ENCODE measurements at places on chromosomes 6 and 20.

DNA sequence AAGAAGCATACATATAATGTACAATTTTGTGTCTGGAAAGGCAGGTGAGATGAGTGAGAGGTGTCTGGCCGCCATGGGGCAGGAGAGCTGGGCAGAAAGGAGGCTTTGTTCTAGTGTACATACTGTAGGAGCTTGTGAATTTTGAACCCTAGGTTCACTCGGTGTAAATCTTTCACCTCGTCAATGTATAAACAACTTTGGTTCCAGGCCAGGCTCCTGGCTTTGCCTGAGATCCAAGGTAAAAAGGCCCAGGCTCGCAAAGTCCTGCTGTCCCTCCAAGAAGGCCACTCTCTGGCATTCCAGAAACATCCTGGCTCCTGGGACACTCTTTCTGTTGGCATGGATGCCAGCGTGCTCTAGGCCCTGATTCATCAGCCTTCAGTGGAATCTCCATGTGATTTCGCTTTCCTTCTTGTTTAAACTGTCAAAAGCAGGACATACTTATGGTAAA lies 7.1 kb upstream of the SLC22A7 start:
- no peak for DNase-seq

- DNase-seq: no peak
Measured at GRCh38 chr6:8642854-8643253, 207.5 kb upstream of the SLC35B3 start.

DNA sequence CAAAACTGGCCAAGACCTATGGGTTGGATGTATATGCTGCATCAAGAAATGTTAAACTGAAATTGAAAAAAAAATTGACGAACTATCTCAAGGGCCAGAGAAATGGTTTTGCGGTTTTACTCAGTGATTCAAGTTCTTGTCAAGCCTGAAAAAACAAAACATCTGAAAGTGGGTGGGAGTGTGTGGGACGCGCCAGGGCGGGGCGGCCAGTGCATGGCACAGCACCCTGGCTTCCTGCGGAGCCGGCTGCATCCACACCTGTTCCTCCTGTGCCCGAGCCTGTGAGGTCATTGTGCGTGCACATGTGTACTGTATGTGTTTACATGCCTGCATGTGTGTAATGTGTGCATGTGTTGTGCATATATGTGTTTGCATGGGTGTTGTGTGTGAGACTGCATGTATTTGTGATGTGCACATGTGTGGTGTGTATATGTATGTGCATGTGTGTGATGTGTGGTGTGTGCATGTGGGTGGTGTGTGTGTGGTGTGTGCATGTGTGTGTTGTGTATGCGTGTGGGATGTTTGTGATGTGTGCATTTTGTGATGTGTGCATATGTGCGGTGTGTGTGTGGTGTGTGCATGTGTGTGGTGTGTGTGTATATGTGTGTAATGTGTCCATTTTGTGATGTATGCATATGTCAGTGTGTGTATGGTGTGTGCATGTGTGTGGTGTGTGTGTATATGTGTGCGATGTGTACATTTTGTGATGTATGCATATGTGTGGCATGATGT lies 59.8 kb downstream of the CDH4 start:
- no peak for DNase-seq

GRCh38 chr6:159506048-159506447 lies 187.0 kb downstream of the SOD2 start:
- no peak for DNase-seq

GRCh38 chr20:5748246-5748645 lies 2.0 kb upstream of the SHLD1 start:
- DNase-seq: no peak

DNA sequence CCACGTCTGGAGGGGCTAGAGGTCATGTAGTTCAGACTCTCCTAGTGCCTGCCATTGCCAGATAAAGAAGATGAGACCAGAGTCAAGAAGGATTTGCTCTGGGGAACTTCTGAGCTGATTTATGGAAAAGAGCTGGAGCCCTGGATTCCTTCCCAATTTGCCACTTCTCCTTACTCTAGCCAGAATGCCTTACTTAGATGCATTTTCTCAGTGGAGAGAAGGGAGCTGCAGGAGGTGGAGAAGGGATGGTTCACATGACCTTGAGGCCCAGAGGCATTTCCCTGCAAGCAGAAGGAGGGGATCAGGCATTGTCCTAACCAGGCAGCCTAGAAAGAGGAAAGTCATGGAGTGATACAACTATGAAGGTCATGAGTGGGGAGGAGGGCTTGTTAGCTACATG lies 122.2 kb downstream of the UNC5CL start:
- no peak for DNase-seq

- no peak for DNase-seq
Measured at GRCh38 chr6:56156643-56157042, 90.7 kb downstream of the COL21A1 start.

GRCh38 chr20:19937218-19937617 lies 79.9 kb upstream of the NAA20 start:
- peak; percentile 68 for DNase-seq

DNA sequence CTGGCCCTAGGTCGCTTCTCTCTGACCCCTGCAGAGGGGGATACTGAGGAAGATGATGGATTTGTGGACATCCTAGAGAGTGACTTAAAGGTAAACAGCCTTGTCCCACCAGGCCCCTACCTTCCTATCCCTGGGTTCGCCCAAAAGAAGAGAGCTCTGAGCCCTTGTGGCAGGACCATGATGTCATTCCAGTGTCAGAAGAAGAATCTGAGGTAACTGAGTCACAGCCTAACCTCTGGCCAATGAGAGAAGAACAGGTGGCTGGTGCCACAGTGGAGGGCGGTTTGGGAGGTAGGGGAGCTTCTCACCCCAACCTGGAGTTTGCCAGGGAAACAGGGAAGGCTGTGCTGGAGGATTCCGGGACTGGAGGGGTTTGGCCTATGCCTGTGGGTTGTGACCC lies 5.2 kb downstream of the CDC25B start:
- DNase-seq: no peak

GRCh38 chr20:32513031-32513866 lies 71.9 kb downstream of the NOL4L start:
- no peak for DNase-seq

DNA sequence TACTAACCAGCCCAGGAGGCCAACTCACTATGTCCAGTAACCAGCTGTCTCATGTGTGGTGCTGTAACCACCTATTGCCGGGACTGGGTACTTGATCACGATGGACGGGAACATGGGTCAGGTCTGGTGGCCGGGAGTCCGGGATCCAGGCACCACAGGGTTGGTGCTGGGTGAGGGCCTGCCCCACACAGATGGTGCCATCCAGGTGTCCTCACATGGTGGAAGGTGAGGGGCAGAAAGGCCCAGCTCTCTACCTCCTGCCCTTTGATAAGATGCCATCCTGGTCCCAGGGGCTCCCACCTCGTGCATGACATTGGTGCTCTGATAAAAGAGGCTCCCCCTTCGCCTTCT lies 116.3 kb downstream of the TAF4 start:
- DNase-seq: no peak

GRCh38 chr20:23223908-23224580 lies 126.5 kb upstream of the NXT1 start:
- no peak for DNase-seq

GRCh38 chr6:121680058-121680457 lies 244.6 kb downstream of the GJA1 start:
- no peak for DNase-seq

GRCh38 chr6:1403851-1404712 lies 14.7 kb downstream of the FOXF2 start:
- DNase-seq: peak; percentile 89

DNA sequence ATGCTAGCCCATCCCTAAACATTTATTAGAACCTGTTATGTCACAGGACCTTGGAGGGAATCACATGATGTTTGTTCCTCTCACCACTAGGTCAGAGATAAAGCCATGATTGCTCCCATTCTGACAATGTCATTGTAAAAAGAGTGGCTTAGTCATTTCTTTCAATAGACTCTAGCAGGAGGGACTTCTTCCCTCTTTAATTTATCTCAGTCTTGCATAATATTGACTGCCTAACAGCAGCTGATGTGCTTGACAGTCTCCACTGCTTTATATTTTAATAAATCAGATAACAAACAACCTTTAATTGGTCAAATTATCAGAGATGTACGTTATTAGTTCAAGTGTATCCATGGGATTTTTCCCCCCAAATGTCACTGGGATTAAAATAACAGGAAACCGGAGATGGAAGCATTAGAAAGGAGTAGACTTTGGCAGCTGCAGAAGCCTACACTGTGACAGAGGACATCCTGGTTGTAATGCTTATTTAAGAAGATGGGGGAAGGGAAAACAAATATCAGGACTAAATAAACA lies 39.6 kb downstream of the LAMA4 start:
- peak; percentile 78 for DNase-seq

DNA sequence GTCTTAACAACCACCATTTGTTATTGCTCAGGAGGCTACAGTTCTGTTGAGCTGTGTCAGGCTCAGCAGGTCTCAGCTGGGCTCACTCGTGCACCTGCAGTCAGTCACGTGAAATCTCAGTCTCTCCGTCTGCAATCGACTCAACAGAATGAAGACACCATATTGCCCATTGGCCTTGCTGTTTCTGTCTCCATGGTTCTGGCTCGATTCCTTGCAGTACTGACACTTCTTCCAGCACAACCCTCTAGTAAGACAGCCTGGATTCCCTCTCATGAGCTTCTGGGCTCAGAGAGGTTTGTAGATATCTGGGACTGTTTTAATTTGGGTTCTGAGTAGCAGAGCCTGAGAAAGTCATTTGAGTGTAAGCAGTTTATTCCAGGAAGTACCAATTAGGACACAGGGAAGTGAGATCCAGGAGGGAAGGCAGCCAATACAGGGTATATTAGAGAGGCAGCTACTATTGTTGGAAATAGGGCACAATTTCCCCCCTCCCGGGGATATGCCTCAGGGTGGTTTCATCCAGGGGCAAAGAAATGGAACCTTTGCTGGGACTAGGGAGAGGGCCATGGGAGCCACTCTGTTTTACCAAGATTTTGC lies 87.4 kb upstream of the RALGAPA2 start:
- DNase-seq: no peak

DNA sequence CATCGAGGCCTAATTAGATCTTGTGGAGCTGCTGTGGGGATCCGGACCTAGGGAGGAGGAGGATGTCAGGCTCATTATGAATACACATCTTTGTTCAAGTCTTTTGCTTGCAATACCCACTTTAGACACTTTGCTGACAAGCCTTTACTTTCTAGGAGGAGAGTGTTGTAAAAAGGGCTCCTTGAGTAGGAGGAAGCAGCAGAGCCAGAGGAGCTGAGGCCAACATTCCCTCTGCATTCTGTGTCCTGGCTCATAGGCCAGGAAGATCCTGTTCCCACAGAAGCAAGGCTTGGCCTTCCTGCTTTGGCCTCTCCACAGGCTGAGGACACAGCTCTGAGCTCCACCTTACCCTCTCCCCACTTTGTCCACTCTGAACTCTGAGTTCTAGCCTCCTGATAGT lies 67.1 kb downstream of the TPD52L1 start:
- no peak for DNase-seq

- no peak for DNase-seq
Measured at GRCh38 chr20:41031243-41031619, 2.6 kb downstream of the TOP1 start.

DNA sequence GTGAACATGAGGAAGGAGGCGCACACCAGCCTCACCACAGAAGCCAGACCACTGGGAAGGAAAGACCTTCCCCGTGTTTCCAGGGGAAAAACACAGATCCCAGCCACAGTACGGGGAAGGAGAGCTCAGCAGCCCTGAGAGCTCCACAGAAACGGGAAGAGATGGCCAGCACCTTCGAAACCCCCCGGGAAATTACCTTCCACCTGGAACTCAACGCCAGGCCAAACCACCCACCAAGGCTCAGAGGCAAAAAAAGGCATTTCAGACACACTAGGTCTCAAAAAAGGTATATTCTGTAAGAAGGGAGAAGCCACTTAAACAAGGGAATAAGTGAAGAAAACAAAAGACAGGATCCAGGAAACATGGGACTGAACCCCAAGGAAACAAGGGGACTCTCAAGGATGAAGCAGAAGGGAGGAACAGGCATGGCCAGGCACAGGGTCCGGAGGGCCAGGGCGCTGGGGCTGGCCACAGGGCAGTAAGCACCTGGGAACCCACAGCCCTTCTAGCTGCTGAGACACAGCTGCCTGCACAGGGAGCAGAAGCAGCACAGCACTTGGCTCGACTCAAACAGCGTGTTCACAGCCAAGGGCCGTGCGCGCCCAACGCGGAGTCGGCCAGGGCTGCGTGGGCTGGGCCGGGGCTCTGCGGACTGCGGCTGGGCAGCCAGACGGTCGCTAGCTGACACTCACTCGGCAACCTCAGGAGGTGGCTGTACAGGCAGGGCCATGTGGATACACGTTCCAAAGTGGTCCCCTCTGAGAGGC lies 44.6 kb downstream of the TAF4 start:
- DNase-seq: no peak

DNA sequence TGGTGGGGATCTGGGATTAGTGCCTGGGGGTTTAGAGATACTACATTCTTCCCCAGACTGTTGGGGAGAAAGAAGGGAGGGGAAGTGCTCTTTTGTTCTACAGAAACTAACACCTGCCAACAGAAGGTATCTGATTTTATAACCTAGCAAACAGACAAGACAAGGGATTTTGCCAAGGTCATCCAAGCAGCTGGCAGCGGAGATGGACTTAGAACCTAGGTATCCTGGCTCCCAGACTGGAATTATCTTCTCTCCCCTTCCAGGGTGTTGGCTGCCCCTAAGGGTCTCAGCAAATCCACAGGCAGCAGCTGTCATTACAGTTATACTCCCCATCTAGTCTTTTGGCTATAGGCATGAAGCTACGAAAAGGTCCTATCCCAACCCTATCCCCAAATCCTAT lies 8.4 kb downstream of the SDC4 start:
- DNase-seq: no peak

DNA sequence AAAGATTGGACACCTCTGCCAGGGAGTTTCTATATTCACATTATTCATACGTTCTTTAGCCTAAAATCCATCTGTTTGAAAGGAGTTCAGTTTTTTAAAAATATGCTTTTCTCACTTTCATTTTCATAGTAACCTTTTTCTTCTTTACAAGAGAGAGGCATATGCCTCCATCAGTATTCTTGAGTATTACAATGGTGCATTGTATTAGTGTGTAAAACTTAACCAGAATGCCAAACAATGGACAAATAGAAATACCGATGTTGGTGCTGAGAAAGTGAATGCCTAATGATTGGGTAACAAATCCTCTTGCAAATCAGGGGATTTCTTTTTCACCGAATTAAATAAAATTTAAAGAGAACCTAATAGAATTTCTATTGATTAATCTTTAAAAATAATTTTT lies 163.2 kb upstream of the LAMA2 start:
- DNase-seq: no peak

DNA sequence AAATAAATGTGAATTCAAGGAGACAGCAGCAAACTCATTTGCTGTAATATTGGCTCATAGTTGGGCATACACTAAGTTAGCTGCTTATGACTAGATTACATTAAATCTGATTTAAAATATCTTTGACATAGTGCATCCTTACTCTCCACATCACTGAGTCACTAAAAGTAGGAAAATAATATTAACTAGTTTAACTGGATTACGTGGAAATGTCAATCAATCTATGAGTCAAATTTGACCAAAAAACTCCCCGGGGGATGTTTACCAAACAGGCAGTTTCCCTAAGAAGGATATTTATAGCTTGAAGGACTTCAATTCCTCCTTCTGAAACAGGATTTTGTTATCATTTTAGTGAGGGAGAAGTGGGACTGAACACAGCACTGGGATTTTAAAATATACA lies 366.5 kb downstream of the ESR1 start:
- DNase-seq: no peak
